COLO829 (cell line): ENCODE measurements at places on chromosomes 3 and 15.

DNA sequence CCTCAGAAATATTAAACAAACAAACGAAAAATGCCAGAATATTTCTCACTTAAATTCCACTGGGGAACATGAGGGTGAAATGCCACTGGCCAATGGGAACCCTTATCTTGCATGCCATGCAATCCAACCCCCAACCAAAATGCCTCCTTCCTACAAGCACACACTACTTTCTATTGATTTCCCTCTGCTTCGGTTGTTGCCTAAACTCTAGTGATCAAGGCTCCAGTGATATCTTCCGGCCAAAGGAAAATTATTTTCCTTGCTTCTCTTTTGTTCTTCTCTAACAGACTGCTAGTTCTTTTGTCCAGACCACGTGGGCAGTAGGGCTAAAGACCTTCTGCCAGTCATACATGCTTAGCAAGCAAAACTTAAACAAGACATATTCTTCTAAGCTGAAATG is 115.7 kb downstream of the TMCC1 start:
- peak; percentile 72 for DNase-seq

DNA sequence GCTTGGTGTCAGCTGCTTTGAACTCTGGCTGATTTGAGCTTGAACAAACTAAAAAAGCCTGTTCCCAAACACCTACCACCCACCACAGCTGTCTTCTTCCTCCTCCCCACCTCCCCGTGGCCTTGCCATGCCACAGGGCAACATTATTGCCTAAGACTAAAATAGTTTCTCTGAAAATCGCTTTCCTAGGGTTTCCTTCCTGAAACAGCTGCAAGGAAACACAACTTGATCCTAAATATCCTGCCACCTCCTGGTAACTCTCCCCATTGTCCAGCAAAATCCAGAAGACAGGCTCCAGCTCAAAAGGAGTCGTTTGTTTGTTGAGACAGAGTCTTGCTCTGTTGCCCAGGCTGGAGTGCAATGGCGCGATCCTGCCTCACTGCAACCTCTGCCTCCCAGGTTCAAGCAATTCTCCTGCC is 193.9 kb upstream of the TPM1 start:
- DNase-seq: no peak

DNA sequence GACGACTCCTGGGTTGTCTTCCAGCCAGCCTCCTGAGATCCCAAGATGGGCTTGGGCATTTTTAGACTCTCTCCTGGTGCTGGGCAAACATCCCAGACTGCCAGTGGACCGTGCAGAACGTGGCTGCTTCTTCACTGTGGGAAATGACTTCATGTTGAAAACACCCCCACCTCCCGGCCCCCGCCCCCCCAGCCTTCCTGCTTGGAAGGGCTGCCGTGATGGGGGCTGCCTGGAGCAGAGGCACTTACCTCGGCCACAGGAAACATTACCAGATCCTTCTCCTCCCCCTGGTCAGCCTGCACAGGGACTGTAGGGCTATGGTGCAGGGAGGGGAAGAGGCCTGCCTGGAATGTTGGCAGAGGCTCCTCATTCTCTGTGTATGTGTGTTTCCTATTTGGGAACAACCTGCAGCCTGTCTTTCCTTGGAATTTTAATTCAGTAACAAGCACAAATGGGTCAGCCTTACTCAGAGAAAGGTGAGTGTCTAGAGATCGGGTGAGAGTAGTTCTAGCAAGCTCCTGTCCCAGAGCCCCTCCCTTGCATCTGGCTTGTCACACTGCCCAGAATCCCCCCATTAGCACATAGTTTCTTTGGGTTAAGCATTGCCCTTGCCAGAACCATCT is 90.8 kb downstream of the ANP32A start:
- no peak for DNase-seq

GRCh38 chr3:34837848-34838741 is 801.2 kb upstream of the ARPP21 start:
- DNase-seq: no peak
